ENCODE measurements at places on chromosomes 2 and 18. TPM values are rescaled to one million over a fixed set of nuclear protein-coding genes. Genes with fewer than 3 reads are reported as not detected.

Gene DOCK10
- total RNA-seq: 35.4 TPM

Gene RND3
- 53.5 TPM for total RNA-seq

Gene CD8A
- not detected for total RNA-seq

Gene RGPD3
- total RNA-seq: 1.1 TPM

Gene DRC1
- total RNA-seq: 0.26 TPM

Gene REG1B
- not detected for total RNA-seq

Gene PRSS56
- total RNA-seq: not detected

Gene SIX2
- total RNA-seq: 0.60 TPM

Gene ZNF892
- 3.1 TPM for total RNA-seq

GRCh38 chr2:178799305-178799704 lies 7.9 kb downstream of the TTN start:
- H3K36me3 ChIP-seq: peaks cover 7% of the 10 kb centered on the region
- H3K27ac ChIP-seq: no peak overlapping the region
- H3K27me3 ChIP-seq: no peaks in the 10 kb centered on the region
- no peak for DNase-seq
- no peak overlapping the region for H3K4me3 ChIP-seq

GRCh38 chr18:31278609-31279071 lies 39.3 kb upstream of the DSG1 start:
- no peaks in the 10 kb centered on the region for H3K36me3 ChIP-seq
- no peak overlapping the region for H3K4me3 ChIP-seq
- H3K4me1 ChIP-seq: peaks cover 36% of the 10 kb centered on the region

DNA sequence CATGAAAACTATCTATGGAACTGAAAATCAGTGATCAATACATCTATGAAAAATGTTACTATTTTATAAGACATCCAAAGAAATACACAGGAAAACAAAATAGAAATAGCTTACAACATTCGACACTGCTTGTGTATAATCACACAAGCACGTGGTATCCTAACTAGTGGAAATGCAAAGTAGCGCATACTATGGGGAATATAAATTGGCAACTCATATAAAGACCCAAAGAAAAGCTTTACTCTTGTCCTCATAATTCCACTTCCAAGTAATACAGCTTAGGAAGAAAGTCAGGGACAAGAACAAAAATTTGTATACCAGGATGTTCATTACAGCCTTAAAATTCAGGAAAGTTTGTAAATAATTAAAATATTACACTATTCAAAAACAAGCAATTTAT lies 384.6 kb downstream of the NRXN1 start:
- no peak for DNase-seq
- no peak overlapping the region for H3K27ac ChIP-seq
- peaks cover 19% of the 10 kb centered on the region for H3K4me1 ChIP-seq
- no peaks in the 10 kb centered on the region for H3K36me3 ChIP-seq
- no peak overlapping the region for H3K4me3 ChIP-seq

DNA sequence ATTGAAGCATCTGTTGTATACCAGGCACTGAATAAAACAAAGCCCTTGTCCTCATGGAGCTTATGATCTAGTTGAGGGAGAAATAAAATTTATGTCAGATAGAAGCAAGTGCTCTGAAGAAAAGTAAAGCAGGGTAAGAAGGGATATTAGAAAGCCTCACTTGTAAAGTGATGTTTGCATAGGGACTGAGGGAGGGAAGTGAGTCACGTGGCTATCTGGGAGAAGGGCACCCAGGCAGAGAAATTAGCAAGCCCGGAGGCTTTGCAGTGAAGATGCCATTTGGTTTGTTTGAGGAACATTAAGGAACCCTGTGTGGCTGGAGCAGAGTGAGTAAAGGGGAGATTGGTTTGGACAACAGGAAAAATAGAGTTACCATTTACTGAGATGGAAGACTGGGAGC lies 52.1 kb downstream of the RBBP8 start:
- no peak for DNase-seq
- no peaks in the 10 kb centered on the region for H3K27me3 ChIP-seq
- H3K36me3 ChIP-seq: peaks cover 22% of the 10 kb centered on the region
- peaks cover 7% of the 10 kb centered on the region for H3K4me1 ChIP-seq
- H3K4me3 ChIP-seq: no peak overlapping the region

DNA sequence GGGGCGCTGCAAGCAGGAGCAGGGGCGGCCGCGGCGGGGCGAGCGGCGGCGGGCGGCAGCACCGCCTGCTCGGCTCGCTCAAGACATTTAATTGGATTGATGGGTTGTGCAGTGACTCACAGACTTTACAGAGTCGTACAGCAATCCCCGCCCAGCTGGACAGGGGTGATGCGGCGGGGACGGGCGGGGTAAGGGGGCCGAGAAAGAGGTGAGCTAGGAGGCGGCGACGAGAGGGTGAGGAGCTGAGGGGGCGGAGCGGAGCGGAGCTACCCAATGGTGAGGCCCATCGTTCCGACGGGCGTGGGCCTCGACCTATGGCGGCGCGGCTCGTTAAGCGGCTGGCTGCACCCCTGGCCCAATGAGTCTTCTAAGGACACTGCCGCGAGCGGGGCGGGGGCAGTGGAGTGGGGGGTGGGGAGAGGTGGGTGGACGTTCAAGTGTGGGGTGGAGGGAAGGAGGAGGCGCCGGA lies 97.1 kb upstream of the SERTAD2 start:
- no peaks in the 10 kb centered on the region for H3K36me3 ChIP-seq
- peak overlapping the region; percentile 97 for H3K27ac ChIP-seq
- peak overlapping the region; percentile 86 for H3K4me3 ChIP-seq
- no peaks in the 10 kb centered on the region for H3K27me3 ChIP-seq

- no peaks in the 10 kb centered on the region for H3K36me3 ChIP-seq
- no peak for DNase-seq
- H3K4me3 ChIP-seq: no peak overlapping the region
- H3K4me1 ChIP-seq: peaks cover 13% of the 10 kb centered on the region
- H3K27ac ChIP-seq: no peak overlapping the region
- no peaks in the 10 kb centered on the region for H3K27me3 ChIP-seq
These were observed 88.5 kb upstream of the APCDD1 start for GRCh38 chr18:10365901-10366300.

DNA sequence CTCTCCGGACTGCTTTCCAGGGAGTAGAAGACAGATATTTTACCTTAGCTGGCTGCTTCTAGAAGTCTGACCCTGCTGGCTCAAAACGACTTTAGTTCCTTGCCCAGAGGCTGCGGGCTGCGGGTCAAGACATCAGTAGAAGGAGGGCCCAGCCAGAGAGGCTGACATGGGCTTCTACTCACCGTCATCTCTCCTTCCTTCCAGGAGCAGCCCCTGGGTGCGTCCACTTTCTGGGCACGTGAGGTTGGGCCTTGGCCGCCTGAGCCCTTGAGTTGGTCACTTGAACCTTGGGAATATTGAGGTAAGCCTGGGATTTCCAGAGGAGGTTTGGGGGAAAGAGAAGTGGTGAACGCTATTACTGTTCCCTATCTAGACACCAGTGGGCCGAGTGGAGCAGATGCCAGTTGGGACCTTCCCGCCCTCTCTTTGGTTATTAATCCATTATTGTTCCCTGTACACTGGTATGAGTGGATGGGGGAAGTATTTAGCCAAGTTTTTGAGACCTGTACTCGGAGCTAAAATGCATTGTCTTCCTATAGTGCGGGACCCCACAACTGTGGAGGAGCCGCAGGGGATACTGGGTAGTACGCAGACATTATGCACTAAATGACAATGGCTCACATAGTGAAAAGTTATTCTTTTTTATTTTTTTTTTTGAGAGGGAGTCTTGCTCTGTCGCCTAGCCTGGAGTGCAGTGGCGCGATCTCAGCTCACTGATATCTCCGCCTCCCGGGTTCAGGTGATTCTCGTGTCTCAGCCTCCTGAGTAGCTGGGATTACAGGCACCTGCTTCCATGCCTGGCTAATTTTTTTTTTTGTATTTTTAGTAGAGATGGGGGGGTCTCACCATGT lies 26.3 kb upstream of the CASP8 start:
- H3K4me1 ChIP-seq: peaks cover 51% of the 10 kb centered on the region
- H3K4me3 ChIP-seq: peak overlapping the region; percentile 39
- DNase-seq: no peak
- no peaks in the 10 kb centered on the region for H3K27me3 ChIP-seq
- no peaks in the 10 kb centered on the region for H3K36me3 ChIP-seq
- H3K27ac ChIP-seq: peak overlapping the region; percentile 49

DNA sequence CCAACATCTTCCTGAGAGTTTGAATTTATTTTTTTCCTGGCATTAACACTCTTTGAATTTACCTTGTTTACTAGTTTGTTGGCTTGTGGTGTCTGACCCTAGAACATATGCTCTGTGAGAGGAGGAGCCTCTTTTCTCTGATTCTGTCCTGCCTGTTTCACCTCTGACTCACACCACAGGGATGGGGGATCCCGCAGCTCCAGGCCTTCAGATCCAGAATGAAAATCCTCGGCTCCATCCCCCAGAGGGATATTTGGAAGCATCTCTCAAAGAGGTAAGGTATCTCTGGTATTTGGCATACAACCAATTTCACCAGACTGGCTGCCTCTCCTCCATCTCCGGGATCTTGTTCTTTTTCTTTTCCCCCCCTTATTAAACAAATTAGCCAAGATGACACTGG lies 104.7 kb downstream of the GPR39 start:
- no peak for DNase-seq
- no peak overlapping the region for H3K27ac ChIP-seq
- no peaks in the 10 kb centered on the region for H3K36me3 ChIP-seq
- H3K4me1 ChIP-seq: no peaks in the 10 kb centered on the region
- no peaks in the 10 kb centered on the region for H3K27me3 ChIP-seq

DNA sequence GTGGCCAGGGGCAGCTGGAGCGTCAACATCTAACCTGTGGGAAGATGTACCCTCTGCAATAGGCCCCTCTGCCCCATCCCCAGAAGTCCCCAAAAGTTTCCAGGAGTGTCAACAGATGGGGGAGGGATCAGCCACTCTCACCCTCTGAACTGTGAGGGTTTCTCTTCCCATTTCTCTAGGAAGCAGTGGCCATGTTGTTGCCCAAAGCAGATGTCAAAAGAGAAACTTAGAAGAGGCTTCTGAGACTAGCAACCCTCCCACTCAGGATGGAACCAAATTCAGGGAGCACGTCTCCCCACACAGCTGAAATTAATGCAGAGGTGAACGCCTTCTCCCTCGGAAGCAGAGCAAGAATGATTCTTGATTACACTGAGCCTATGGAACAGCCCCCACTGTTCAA lies 70.3 kb downstream of the ARL4C start:
- no peak for DNase-seq
- no peak overlapping the region for H3K4me3 ChIP-seq
- no peaks in the 10 kb centered on the region for H3K36me3 ChIP-seq
- H3K27ac ChIP-seq: no peak overlapping the region
- peaks cover 25% of the 10 kb centered on the region for H3K4me1 ChIP-seq

GRCh38 chr2:26534865-26535662 lies 57.1 kb upstream of the OTOF start:
- peaks cover 16% of the 10 kb centered on the region for H3K27me3 ChIP-seq
- DNase-seq: peak; percentile 75
- H3K4me3 ChIP-seq: no peak overlapping the region
- no peaks in the 10 kb centered on the region for H3K36me3 ChIP-seq

- DNase-seq: no peak
- no peaks in the 10 kb centered on the region for H3K27me3 ChIP-seq
- H3K4me1 ChIP-seq: no peaks in the 10 kb centered on the region
These were observed 110.9 kb upstream of the RND3 start for GRCh38 chr2:150598383-150598782.

DNA sequence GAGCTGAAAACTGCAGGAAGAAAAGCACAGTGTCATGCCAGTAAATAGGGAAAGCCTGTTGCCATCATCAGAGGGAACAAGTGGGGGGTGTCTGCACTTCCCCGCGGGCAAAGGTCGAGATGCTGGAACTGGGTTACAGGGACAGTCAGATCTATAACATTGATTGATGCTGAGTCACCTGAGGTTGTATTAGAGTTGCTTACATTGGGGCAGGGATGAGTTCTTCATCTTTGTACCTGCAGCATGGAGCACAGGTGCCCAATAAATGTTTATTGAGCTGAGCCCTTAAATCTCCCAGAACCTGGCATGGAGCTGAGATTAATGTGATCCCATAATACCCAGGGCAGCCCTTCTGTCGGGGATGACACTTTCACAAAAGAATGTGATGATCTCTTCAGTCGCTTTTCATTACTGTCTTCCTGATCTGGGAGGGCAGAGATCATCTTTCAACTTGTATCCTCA lies 5.9 kb upstream of the RNF152 start:
- H3K27me3 ChIP-seq: no peaks in the 10 kb centered on the region
- H3K4me1 ChIP-seq: peaks cover 23% of the 10 kb centered on the region
- H3K27ac ChIP-seq: no peak overlapping the region
- DNase-seq: no peak

- H3K27ac ChIP-seq: peak overlapping the region; percentile 24
- no peaks in the 10 kb centered on the region for H3K36me3 ChIP-seq
- no peaks in the 10 kb centered on the region for H3K27me3 ChIP-seq
- no peak for DNase-seq
These were observed 64.8 kb downstream of the ARHGAP25 start for GRCh38 chr2:68799140-68800026.

GRCh38 chr2:56100791-56101312 lies 82.9 kb upstream of the CCDC85A start:
- H3K27ac ChIP-seq: no peak overlapping the region
- no peaks in the 10 kb centered on the region for H3K27me3 ChIP-seq
- no peaks in the 10 kb centered on the region for H3K4me1 ChIP-seq
- no peak overlapping the region for H3K4me3 ChIP-seq
- no peak for DNase-seq

- peaks cover 15% of the 10 kb centered on the region for H3K4me1 ChIP-seq
- no peak for DNase-seq
- H3K4me3 ChIP-seq: no peak overlapping the region
- peaks cover 22% of the 10 kb centered on the region for H3K27me3 ChIP-seq
These were observed 3.9 kb upstream of the TMEM178A start for GRCh38 chr2:39661826-39662225.
